ENCODE measurements at places on chromosomes 7 and 10.

- peak; percentile 42 for DNase-seq
Observed at GRCh38 chr7:2982831-2983230, 60.8 kb downstream of the CARD11 start.

- no peak for DNase-seq
Observed at GRCh38 chr10:3110782-3111620, 43.7 kb downstream of the PFKP start.

GRCh38 chr7:37052705-37053104 is 328.4 kb upstream of the AOAH start:
- no peak for DNase-seq

DNA sequence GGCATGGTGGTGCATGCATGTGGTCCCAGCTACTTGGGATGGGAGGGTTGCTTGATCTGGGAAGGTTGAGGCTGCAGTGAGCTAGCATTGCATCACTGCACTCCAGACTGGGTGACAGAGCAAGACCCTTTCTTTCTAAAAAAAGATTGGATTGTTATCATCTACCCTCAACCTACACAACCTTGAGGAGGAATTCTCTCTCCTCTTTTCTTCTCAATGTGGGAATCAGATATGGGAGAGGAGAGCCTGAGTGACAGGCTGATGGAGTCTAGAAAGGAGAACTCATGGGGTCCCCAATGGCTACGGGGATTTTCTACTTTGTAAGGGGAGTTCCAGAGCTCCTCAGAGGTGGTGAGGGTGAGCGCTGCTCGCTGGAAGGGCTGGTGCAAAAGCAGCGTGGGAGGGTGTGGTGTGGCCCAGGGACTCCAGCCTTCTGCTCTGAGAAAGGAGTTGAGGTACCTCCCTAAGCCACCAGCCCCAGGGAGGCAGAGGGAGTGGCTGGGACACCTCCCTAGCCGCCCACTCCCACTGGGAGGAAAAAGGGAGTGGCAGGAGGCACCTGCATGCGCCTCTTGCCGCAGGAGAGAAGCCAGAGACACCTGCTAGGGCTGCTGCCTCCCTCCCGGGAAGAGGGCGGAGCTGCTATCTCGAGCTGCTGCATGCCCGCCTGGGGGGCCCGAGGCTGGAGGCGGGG is 48.4 kb downstream of the GATA3 start:
- no peak for DNase-seq

DNA sequence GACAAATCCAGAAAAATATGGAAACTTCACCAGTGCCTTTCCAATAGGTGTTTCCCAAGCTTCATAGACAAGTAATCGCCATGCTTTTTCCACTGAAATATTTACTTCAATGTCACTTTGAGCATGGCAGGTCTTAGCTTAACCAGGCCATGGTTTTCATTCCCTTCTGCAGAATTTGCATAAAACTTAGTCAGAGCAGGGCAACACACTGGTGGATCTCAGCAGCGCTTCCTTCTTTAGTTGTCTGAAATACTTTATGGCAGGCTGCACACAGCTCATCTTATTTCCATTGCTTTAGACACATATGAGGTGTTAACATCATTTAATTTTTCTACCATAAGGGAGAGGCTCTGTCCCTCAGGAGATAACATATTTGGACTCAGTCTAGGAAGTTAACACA is 102.9 kb upstream of the AHR start:
- no peak for DNase-seq

DNA sequence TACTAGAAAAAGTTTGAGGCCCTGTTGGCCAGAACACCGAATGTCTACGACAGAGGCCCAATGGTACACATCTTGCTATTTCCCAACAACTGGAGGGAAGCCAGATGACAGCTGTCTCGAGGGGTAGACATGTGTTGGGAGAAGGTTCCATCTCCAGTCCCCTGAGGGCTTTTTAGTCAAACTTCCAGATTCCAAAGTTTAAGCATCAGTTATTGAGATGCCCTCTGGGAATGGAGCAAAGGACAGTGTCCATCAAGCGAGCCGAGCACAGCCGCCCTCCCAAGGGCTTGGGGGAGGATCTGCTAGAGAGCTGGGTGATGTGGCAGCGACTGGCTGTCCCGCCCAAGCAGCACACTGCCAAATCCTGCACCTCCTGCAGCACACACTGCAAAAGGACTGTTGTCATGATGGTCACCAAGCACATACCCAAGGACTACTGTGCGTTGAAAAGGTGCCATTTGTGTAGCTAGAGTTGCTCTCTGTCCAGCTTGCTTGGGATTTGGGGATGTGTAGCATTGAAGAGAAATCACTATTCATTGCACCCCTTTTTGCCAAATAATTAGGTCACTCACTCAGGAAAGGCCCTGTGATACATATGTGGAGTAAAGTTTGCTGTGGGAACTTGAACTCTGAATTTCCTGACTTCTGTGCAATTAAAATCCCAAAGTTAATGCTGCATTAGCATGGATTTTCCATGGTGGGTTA is 164.6 kb downstream of the TRIL start:
- DNase-seq, result no peak

GRCh38 chr7:32020551-32021159 is 49.6 kb downstream of the PDE1C start:
- no peak for DNase-seq

DNA sequence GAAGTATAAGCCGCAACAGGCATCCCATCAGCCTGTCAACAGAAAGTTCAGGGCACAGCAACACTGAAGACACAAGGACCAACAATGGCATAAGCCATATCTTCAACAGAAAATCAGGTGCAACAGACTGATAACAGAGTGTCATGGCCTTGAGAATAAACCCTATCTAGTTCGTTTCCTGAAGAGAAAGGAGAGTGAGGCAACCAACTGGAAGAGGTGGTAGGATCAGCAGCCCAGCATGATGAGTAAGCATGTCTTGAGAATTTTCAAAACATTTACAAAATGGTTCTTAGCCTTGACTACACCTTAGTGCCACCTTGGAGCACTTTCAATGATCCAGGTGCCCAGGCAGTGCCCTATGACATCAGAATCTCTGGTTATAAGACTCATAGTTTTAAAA is 290.2 kb upstream of the SEMA3C start:
- no peak for DNase-seq

- DNase-seq, result no peak
Observed at GRCh38 chr10:72328045-72328828, 26.5 kb downstream of the DNAJB12 start.

DNA sequence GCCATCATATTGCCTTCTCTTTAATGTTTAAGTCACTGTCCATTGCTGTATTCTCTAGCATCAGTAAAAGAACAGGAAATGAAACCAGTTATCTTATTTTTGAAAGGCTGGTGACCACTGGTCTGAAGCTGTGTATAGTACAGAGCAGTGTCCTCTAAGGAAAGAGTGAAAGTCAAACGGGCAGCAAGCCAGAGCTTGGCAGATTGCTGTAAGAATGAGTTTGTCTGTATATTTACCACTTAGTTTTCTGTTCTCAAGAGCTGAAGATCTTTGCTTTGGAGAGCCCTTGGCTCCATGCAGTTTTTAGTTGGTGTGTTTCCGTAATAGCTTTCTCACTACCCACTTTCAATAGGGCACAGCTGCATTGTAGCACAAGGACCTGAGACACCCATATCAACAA is 31.9 kb downstream of the PCBD1 start:
- no peak for DNase-seq

DNA sequence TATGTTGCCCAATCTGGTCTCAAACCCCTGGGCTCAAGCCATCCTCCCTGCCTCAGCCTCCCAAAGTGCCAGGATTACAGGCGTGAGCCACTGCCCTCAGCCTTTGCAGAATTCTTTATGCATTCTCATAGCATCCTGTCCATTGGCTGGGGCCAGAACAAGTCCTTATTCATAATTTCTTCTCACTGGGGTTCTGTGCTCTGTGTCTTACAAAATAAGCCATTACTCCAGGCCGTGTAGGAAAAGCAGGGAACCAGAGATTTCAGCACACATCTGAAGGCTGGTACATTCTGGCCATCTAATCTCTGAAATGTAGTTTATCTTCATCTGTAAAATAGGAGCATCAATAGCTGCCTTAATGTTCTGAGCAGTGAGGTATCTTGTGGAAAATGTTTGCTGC is 10.3 kb upstream of the OCM start:
- no peak for DNase-seq

DNA sequence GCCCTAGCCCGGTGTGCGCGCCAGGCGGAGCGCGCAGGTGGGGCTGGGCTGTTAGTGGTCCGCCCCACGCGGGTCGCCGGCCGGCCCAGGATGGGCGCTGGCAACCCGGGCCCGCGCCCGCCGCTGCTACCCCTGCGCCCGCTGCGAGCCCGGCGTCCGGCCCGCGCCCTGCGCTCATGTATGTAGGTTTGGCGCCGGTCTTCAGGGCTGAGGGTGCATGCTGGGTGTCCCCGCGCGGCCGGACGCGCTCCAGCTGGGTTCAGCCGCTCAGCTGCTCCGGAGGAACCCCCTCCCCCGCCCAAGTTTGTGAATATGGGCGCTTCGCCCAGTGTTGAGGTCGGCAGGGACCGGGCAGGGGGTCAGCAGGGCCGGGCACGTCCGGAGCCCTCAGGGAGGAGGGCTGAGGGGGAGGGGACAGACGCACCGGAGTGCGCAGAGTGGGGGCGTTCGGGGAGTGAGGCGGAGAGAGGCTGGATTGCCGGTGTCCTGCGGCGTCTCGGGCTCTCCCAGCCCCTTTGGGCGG is 559 bp downstream of the VWC2 start:
- DNase-seq, result no peak

DNA sequence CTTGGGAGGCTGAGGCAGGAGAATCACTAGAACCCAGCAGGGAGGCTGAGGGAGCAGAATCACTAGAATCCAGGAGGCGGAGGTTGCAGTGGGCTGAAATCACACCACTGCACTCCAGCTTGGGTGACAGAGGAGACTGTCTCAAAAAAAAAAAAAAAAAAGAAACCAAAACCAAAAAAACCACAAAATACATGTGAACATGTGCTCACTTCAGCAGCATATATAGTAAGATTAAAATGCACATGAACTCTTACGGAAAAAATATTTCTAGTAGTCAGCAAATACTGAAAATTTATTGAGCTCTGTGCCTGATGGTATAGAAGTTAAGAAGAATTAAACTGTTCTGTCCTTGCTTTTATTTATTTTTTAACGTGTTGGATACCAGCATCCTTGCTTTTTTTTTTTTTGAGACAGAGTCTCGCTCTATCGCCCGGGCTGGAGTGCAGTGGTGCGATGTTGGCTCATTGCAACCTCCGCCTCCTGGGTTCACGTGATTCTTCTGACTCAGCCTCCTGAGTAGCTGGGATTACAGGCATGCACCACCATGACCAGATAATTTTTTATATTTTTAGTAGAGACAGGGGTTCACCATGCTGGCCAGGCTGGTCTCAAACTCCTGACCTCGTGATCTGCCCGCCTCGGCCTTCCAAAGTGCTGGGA is 9.6 kb upstream of the ZNF487 start:
- DNase-seq, result no peak

DNA sequence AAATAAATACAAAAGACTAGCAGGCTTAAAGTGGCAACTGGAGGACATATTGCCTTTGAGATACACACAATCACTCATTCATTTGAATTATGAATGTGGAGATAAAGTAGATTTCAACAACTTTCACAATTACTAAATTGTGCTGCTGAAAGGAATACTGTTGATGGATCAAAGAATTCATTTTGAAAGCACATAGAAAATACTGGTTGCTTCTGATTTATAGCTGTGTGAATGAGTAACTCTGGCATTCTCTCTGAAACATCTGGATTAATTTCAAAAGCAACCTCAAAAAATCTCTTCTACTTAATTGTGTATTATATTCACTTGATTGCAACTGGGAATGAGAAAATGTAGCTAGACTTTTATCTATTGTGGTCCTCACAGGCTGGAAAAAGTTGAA is 397.6 kb downstream of the THSD7A start:
- DNase-seq, result no peak

DNA sequence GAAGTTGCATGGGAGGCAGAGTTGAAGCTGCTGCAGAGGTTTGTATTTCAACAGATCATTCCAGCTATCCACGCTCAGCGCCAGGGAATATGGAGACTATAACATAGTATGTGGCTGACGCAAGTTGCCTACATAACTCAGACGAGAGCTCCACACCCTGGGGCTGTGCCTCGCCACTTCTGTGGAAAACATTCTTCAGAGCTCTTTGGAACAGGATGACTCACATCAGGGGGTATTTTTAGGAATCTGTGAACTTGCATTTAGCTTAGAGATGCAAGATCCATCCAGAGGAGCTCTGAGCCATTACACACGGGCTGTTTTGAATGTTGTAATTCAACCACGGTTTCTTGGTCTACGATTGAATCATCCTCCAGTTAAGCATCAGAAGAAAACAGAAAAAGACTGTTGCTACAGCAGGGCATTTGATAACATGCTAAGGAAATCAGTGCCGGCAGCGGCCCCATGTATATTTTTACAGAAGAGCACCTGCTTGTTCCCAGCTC is 481.5 kb upstream of the AKR1E2 start:
- DNase-seq, result no peak

- DNase-seq, result no peak
Observed at GRCh38 chr10:98795467-98795866, 348.7 kb upstream of the HPS1 start.

DNA sequence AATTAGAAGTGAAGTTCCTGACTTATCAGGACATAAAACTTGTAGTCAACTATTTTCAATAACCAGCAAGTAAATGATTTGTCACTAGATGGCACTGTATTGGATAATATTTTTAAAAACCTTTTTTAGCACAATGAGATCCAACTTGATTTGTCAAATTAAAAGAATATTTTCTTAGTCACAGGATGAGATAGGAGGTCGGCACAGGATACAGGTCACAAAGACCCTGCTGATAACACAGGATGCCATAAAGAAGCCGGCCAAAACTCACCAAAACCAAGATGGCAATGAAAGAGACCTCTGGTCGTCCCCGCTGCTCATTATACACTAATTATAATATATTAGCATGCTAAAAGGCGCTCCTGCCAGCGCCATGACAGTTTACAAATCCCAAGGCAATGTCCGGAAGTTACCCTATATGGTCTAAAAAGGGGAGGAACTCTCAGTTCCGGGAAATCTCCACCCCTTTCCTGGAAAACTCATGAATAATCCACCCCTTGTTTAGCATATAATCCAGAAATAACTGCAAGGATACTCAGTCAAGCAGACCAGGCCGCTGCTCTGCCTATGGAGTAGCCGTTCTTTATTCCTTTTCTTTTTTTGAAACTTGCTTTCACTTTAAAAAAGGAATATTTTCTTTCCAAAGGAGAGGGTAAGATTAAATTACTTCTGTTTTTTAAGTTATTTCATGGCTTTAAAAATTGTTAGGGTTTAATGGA is 255.7 kb upstream of the MKLN1 start:
- no peak for DNase-seq

DNA sequence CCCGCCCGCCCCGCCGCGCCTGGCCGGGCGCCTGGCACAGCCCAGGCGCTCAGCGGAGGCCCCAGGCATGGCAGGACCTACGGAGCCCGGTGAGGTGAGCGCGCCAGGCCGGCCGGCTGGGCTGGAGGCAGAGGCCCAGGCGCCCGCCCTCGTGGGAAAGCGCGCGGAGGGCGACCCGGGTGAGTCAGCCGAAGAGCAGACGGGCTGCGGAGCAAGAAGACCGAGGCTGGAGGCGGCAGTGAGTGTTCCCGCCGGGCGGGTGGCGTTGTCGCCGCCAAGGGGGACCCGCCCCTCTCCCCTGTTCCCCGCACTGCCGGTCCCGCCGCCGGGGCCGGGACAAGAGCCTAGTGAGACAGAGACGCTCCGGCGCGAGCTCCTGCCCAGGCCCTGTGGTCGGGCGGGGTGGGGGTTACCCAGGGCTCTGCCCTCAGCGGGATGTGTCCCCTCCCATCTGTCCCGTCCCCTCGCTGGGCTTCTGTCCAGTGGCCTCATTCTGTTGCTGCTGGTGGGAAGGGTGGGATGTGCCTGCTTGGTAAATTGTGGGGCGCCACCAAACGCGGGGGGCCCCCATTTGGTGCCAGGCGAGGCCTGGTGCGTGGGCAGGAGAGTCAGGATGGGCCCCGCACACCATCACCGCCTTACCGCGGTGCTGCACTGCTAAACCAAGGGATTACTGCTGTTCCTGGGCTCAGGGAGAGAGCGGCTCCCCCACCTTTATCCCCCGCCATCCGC is 17.0 kb upstream of the NODAL start:
- no peak for DNase-seq

All from effector CD8-positive, alpha-beta T cell (primary cell).